HTR-8/SVneo (cell line): ENCODE measurements at places on chromosomes 13 and 19.
A peak's percentile ranks its signal among the peaks of the same experiment; 100 is the strongest.

DNA sequence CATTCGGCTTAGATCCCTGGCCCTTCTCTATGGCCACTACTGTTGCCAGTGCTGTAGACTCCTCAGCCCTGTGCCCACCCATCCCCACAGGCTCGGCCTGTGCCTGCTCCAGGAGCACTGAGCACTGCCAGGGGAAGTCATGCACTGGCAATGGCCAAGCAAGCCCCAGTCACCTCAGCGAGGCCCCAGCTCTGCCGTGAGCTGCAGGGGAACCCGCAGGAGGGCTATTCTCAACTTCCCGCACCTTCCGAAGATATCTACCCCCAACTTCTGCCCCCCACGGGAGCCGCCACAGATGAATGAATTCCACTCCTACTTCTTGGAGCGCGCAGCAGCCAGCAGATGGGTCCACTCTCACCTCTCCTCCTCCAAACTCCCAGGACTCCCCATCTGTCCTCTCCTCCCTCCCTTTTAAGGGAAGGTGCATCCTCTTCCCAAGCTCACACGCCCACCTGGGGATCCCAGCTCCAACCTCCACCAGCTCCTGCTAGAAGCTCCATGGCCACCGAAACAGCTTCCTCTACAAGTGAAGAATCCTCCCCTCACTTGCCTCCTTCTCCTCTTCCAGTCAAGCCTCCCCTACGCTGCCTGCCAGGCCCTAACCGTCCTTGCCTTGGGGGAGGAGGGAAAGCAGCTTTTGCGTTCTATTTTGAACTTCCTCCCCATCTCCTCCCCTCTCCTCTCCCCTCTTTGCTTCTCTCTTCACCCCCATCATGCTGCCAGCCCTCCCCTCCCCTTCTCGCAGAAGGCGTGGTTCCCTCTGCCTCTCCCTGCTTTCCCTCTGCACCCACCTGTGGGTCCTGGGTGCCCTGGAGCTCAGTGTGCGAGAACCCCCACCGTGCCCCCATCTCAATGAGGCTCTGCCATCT is 52.2 kb downstream of the PEPD start:
- DNase-seq: no peak

DNA sequence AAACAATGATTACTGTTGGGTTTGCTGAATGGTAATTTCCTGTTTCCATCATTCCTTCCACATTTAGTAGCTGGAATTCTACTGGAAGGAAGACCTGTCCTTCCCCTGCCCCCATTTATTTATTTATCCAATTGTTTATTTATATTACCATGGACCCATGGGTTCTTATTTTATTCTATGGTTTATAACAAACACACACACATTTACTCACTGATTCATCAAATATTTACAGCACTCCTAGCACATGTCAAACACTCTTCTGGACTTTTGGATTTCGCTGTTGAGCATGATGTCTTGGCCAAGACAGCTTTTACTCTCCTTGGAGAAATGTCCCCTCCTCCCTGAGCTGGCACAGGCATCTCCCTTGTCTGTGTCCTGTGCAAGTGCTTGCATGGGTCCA is 227.8 kb upstream of the MAB21L1 start:
- no peak for DNase-seq

DNA sequence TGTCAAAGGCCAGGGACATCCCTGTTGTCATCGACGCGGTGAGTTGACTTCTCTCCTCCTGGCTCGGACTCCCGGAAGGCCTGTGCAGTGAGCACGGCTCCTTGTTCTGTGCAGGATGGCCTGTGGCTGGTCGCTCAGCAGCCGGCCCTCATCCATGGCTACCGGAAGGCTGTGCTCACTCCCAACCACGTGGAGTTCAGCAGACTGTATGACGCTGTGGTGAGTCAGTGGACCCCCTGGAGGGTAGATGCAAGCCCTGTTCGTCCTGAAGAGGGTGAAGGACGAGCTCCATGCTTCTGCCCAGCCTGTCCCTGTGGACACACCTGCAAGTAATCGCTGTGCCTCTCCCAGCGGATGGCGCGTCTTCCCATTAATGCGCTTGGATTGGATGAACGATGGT is 19.2 kb downstream of the NAXD start:
- no peak for DNase-seq

DNA sequence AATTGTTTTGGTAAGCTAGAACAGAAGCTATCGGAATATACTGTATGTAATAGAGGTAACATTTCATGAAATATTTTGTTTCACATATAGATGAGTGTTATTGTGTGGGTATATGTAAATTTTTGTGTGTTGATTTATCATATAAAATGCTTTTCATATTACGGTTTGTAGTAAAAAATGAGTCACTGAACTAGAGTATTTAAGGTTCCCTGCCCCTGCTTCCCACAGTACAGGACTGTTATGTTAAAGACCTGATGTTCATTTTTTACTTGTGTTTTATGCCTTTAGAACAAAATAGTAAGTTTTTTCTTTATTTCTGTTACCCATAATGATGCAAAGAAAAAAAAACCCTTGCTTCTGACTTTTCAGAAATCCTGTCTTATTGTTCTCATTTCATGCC is 243.4 kb downstream of the ENOX1 start:
- no peak for DNase-seq

- DNase-seq: no peak
Measured at GRCh38 chr19:50434525-50434924, 1.8 kb downstream of the MYBPC2 start.

- DNase-seq: no peak
Measured at GRCh38 chr19:31299665-31300064, 49.6 kb downstream of the TSHZ3 start.

GRCh38 chr19:49912965-49913685 is 15.9 kb upstream of the ATF5 start:
- DNase-seq: no peak

DNA sequence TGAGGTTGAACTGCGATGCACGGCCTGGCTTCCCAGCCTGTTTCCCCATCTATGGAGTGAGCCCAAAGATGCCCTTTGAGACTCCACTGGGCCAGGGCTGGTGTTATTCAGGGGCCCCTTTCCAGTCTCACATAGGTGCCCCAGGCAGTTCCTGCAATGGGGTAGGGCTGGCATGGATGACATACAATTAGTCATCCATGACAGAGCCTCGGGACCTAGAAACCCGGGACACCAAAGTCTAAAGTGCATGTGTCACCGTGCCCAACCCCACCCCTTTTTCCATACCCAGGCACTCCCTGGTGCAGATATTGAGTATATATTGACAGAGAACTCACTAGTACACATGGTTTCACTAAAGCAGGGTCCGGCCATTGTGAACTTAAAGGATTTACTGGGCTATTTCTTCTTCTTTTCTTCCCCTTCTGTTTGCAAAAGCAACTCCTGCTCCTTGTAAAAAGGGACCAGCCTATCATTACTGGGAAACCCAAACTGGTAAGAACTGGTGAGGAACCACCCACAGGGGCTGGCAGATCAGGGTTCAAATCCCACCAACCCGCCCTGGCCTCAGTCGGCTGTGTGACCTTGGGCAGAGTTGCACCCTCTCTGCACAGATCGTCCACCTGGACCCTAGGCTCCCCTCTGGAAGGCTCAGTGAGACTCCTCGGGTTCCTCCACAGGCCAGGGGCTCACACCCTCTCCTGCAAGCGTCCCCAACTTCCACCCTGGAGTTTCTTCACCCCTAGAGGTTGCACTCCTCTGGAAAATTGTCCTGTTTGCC is 2.7 kb downstream of the B3GNT3 start:
- peak; percentile 78 for DNase-seq

- no peak for DNase-seq
Measured at GRCh38 chr19:35756377-35757230, at the start of gene HSPB6. Gene HSPB6, minus strand, starts transcription at chr19:35757029. Its CDS starts 21 bp downstream, at chr19:35757008.

- DNase-seq: no peak
Measured at GRCh38 chr19:38209671-38210457, 14.2 kb downstream of the DPF1 start.

DNA sequence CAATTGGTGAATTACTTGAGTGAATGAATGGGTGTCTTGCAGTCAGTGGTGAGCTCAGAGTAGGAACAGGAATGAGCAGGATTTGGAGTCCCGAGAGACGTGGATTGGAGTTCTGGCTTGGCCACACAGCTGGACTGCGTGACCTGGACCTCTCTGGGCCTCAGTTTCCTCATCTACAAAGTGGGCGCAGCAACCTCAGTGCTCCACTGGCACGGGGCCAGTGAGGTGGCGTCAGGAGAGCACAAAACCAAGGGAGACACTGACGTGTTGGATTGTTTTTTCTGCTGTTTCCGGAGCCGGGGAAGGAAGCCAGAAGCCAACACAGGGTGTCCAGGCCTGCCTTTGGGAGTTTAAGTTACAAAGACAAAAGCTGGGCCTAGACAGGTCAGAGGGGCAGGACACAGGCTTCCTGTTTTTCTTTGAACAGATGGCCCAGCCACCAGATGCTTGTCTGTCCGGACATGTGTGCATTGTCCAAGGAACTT is 6.5 kb upstream of the DOCK6 start:
- DNase-seq: no peak

GRCh38 chr19:18789883-18790565 is 1.1 kb downstream of the COMP start:
- DNase-seq: no peak

DNA sequence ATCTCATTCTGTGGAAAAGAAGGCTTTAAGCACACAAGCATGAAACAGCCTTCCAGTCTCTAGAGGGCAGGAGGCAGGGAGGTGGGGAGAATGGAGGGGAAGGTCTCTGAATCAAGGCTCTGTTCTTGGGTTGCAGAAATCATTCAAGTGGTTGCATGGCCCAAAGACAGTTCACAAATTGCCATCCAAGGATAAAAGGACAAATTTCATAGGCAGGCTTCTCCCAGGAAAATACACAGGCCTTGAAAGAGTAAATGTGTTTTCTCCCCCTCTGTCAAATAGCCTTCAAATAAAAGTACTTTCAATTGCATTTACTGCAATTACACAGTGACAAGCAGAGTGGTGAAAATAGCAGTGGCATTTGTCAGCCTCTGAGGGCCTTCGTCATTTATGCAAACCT is 450.8 kb downstream of the DCT start:
- DNase-seq: no peak

GRCh38 chr13:19150712-19151228 is 30.9 kb downstream of the TUBA3C start:
- no peak for DNase-seq

- DNase-seq: no peak
Measured at GRCh38 chr19:15129856-15130585, 22.8 kb downstream of the SYDE1 start.

DNA sequence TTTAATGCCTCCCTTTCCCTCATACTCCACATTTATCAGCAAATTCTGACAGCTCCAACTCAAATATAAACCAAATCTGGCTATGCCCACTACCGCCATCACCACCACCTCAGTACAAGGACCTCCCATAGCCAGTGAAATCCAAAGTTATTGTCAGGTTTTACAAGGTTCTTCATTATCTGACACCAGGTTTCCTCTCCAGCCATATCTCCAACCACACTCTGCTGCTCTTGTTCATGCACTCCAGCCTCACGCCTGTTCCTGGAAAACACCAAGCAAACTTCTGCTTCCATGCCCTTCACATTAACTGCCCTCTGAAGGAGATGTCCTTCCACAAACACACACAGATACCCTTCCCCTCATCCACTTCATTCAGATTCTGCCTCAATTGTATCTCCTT is 102.2 kb upstream of the MIR17HG start:
- DNase-seq: no peak

- DNase-seq: no peak
Measured at GRCh38 chr13:24090049-24090448, 70.5 kb upstream of the SPATA13 start.

- no peak for DNase-seq
Measured at GRCh38 chr13:79044415-79044814, 361.6 kb downstream of the RBM26 start.

GRCh38 chr13:24134231-24134630 is 26.3 kb upstream of the SPATA13 start:
- DNase-seq: no peak

DNA sequence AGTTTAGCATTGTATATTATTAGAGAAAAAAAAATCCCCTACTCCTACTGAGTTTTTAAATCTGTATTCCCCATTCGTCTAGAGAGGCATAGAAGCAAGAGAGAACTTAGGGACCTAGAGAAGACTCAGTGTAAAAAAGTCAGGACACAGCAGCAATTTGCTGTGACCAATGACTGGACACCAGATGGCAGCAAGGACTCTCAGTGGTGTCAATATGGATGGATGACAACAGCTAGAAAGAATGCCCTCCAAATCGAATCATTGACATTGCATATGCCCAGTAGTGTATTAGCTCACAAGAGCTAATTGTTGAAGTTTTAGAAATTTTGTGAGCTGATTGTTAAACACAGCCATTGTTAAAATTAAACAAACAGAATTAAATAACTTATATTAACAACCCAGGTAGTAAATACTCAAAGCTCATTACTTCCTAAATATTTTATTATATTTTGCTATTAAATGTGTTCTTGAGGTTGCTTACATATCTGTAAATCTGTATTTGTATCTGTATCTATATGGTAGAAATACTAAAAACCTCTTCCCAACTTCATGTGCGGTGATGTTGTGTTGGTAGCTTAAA is 43.9 kb downstream of the SIAH3 start:
- peak; percentile 39 for DNase-seq

GRCh38 chr13:71617265-71617664 is 249.7 kb downstream of the DACH1 start:
- no peak for DNase-seq
